ENCODE measurements at places on chromosomes 5 and 9.
A peak's percentile ranks its signal among the peaks of the same experiment; 100 is the strongest.

GRCh38 chr9:84493284-84493947 lies 152.9 kb upstream of the SLC28A3 start:
- H3K27me3 ChIP-seq = peaks cover 4% of the 10 kb centered on the region
- peaks cover 3% of the 10 kb centered on the region for H3K36me3 ChIP-seq
- no peak overlapping the region for H3K27ac ChIP-seq
- no peak for DNase-seq

DNA sequence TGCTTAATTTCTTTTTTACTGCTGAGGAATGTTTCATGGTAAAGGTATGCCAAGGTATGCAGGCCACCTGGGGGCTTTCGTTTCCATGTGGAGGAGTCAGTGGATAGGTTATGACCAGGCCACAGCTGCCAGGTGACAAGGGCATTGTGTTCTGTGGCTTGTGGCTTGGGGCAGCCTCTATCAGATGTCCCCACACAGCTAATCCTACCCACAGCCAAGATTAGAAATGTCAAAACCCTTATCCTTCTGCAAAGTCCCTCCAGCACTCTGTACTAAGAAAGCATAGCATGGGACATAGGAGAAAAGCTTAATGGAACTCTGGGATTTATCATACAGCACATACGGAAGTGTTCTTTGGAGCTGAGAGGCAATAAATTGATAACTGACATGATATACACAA lies 171.2 kb upstream of the S1PR3 start:
- no peak overlapping the region for H3K27ac ChIP-seq
- no peaks in the 10 kb centered on the region for H3K36me3 ChIP-seq
- no peaks in the 10 kb centered on the region for H3K27me3 ChIP-seq
- no peaks in the 10 kb centered on the region for H3K4me1 ChIP-seq

DNA sequence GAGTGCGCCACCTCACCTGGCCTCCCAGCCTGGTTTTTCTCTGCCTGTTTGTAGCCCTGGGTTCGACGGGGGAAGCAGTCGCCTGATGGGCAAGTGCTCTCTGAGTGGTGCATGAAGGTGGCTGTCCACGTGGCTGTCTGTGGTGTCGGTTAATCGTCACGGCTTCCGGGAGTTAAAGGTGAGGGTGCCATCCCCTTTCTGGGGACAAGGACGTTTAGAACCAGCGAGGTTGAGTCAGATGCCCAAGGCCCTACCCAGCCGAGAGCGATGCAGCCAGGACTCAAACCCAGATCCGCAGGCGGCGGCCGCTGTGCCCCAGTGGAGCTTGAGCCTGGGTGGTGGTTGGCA lies 47.7 kb downstream of the RXRA start:
- peaks cover 8% of the 10 kb centered on the region for H3K4me1 ChIP-seq
- H3K27me3 ChIP-seq = peaks cover 10% of the 10 kb centered on the region
- H3K4me3 ChIP-seq = no peak overlapping the region
- no peak overlapping the region for H3K27ac ChIP-seq

DNA sequence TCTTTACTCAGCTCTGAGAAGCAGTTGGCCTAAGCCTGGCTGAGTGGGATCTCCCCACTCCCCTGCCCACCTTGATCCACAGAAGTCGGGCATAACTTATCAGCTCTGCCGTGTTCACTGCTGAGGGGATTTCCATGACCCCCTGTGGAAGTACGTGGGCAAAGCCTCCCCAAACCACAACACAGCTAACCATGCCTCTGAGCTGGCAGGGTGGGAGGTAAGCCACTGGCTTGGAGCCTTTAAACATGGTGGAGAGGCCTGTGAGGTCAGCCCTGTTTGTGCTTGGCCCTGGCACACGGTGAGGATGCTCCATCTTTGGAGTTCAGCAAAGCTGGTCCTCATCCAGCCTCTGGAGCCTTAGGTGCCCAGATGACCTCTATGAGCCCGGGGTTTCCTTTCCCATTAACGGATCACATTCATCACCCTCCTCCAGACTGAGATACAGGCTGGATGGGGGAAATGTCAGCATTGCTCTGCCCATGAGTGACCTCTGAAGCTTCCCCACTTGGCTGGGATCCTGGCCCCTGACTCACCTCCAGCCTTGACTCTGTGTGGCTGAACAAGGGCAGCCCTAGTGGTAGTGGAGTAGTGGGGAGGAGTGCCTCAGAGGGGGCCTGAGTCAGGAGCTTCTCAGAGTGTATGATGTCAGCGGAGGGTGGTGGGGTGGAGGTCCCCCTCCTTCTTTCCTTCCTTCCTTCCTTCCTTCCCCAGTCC lies 6.2 kb downstream of the PDLIM4 start:
- DNase-seq = no peak
- peak overlapping the region; percentile 89 for H3K27ac ChIP-seq
- H3K4me3 ChIP-seq = no peak overlapping the region

- H3K27me3 ChIP-seq = no peaks in the 10 kb centered on the region
- no peak overlapping the region for H3K4me3 ChIP-seq
- H3K4me1 ChIP-seq = no peaks in the 10 kb centered on the region
Observed at GRCh38 chr5:118144540-118144939, 843.8 kb downstream of the DTWD2 start.

- peaks cover 9% of the 10 kb centered on the region for H3K27me3 ChIP-seq
- H3K4me3 ChIP-seq = no peak overlapping the region
- DNase-seq = no peak
Observed at GRCh38 chr9:99833735-99834134, 12.1 kb downstream of the NR4A3 start.

DNA sequence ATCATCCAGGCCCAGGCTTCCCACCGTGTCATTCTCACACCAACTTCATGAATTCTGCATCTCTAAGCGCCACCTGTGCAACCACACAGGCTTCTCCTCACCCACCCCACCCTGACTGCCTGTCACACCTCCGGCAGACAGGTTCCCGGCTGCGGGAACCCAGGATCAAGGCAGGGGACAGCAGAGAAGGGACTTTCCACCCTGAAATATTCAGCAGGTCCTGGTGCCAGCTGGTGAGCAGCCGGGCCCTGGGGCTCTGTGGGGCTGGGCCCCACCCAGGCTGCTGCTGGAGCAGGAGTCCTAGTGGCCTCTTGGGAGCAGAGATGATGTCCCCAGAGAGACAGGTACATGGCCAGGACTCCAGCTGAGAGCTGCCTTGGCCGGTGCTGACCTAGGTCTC lies 12.7 kb downstream of the ANXA6 start:
- DNase-seq = no peak
- peaks cover 31% of the 10 kb centered on the region for H3K36me3 ChIP-seq
- H3K27me3 ChIP-seq = peaks cover 10% of the 10 kb centered on the region
- H3K4me1 ChIP-seq = peaks cover 33% of the 10 kb centered on the region
- H3K27ac ChIP-seq = no peak overlapping the region

DNA sequence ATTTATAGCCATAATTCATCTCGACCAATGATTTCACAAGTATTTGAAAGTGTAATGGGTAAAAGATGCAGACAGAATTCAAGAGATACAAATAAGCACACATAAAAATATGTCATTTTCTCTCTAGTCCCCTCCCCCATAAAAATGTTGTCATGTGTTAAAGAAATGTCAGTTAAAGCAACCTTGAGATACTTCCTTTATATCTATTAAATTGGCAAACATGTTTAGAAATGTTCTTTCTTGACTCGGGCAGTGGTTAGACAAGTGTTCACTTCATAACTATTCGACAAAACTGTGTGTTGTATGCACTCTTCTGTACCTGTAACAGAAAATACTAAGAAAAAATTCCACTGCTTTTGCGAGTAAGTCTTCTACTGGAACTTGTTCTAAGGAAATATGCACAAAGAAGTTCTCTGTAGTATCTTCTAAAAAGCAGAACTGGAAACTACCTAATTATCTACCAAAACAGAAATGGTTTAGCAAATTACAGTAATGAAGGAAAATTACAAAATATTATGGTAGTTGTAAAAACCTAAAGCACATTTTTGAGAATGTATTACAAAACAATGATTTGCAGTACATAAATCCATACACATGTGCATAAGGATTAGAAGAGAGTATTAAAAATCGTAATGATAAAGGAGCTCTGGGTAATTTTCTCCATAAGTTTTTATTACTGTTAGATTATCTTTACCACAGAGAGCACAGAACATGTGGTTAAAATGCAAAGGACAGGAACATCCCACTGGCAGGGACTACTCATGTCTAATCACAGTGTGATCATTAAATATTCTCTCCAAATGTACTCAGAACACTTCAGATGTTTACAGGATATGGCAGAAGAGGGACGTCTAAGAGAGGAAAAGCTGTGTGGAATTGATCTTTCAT lies 35.9 kb downstream of the FBXW2 start:
- no peak overlapping the region for H3K27ac ChIP-seq
- no peaks in the 10 kb centered on the region for H3K4me1 ChIP-seq
- DNase-seq = no peak
- no peak overlapping the region for H3K4me3 ChIP-seq
- H3K36me3 ChIP-seq = peaks cover 3% of the 10 kb centered on the region

GRCh38 chr5:3119435-3119834 lies 368.0 kb upstream of the IRX2 start:
- H3K27ac ChIP-seq = no peak overlapping the region
- peaks cover 9% of the 10 kb centered on the region for H3K4me1 ChIP-seq
- no peak for DNase-seq
- peaks cover 3% of the 10 kb centered on the region for H3K36me3 ChIP-seq
- H3K4me3 ChIP-seq = no peak overlapping the region

GRCh38 chr9:28136113-28136512 lies 562.8 kb upstream of the C9orf72 start:
- H3K4me1 ChIP-seq = no peaks in the 10 kb centered on the region
- H3K36me3 ChIP-seq = no peaks in the 10 kb centered on the region
- no peaks in the 10 kb centered on the region for H3K27me3 ChIP-seq
- DNase-seq = no peak
- no peak overlapping the region for H3K4me3 ChIP-seq

- no peak for DNase-seq
- H3K27me3 ChIP-seq = peaks cover 20% of the 10 kb centered on the region
- H3K4me3 ChIP-seq = no peak overlapping the region
- no peak overlapping the region for H3K27ac ChIP-seq
Observed at GRCh38 chr9:129441852-129442251, 179.0 kb downstream of the C9orf50 start.

DNA sequence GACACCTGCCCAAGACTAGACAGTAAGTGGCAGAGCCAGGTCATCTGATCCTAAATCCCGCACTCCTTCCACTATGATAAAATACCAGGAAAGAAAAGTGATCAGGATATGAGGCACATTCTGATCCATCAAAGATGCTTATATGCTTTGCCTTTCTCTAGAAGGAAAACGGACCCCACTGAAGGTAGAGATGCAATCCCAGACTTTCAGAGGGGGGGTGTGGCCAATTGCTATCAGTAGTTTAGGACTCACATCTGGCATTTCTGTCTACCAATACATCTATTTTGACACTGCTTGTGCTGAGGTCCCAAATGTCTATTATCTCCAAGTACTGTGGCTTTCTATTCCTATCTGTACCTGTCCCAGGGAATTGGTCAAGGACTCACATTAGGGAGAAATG lies 1.7 kb downstream of the TRIM52 start:
- H3K27me3 ChIP-seq = no peaks in the 10 kb centered on the region
- no peak overlapping the region for H3K27ac ChIP-seq
- peaks cover 12% of the 10 kb centered on the region for H3K36me3 ChIP-seq
- peak overlapping the region; percentile 95 for H3K4me3 ChIP-seq
- peaks cover 22% of the 10 kb centered on the region for H3K4me1 ChIP-seq

GRCh38 chr5:66171349-66172344 lies 27.5 kb downstream of the SREK1 start:
- H3K4me1 ChIP-seq = peaks cover 7% of the 10 kb centered on the region
- H3K36me3 ChIP-seq = peaks cover 6% of the 10 kb centered on the region
- peak; percentile 24 for DNase-seq

GRCh38 chr5:146388386-146388785 lies 49.7 kb downstream of the POU4F3 start:
- H3K36me3 ChIP-seq = no peaks in the 10 kb centered on the region
- H3K4me3 ChIP-seq = no peak overlapping the region
- no peak for DNase-seq
- H3K27me3 ChIP-seq = no peaks in the 10 kb centered on the region

DNA sequence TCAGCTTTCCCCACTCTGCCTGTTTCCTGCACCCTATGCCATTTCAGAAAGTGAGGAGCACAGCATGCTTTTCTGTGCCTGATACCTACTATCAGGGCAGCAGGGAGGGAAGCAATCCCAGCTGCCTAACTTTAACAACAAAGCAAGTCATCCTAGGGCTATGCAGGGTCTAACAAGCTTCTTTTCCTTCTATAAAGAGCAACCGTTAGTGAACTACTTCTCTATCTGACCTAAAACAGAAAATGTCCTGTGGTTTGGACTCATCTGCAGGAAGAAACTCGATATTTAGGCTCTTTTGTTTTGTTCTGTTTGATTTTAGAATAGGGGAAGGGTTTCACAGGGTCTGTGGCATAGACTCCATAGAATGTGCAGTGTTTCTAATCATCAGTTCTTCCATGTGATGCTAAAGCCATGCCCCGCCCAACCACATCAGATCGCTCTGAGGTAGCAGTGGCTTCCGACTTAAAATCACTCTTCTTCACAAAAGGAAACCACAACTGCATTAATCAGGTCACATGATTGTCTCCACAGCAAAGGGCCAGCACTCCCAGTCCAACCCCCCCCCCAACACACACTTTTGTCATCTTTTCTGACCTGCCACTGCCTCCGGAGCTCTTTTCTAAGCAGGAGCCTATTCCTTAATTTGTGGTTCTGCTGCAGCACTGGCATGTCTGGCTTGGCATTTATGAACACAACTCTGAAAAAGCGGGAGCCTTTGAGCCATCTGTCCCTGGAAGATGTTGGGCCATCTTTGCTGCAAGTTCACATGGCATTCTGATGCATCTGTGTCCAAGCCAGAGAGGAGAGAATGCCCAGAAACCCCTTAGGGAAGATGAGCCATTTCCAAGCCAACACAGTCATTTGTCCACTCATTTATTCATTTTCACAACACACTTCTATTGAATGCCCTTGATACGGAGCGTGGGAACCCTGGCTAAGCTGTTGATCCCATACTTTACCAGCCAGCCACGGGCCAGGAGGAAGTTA lies 71.6 kb downstream of the CFAP90 start:
- DNase-seq = no peak
- no peak overlapping the region for H3K4me3 ChIP-seq
- no peak overlapping the region for H3K27ac ChIP-seq
- no peaks in the 10 kb centered on the region for H3K36me3 ChIP-seq
- peaks cover 3% of the 10 kb centered on the region for H3K27me3 ChIP-seq

GRCh38 chr9:113964495-113965170 lies 88.5 kb downstream of the ZNF618 start:
- no peaks in the 10 kb centered on the region for H3K4me1 ChIP-seq
- H3K27ac ChIP-seq = no peak overlapping the region
- H3K4me3 ChIP-seq = no peak overlapping the region
- no peak for DNase-seq

- no peak for DNase-seq
- no peak overlapping the region for H3K27ac ChIP-seq
- peaks cover 5% of the 10 kb centered on the region for H3K27me3 ChIP-seq
- H3K36me3 ChIP-seq = peaks cover 2% of the 10 kb centered on the region
- no peak overlapping the region for H3K4me3 ChIP-seq
Observed at GRCh38 chr9:88060746-88061145, 77.5 kb downstream of the SPATA31C2 start.

- H3K27me3 ChIP-seq = peaks cover 6% of the 10 kb centered on the region
- H3K36me3 ChIP-seq = no peaks in the 10 kb centered on the region
- H3K27ac ChIP-seq = no peak overlapping the region
- no peak overlapping the region for H3K4me3 ChIP-seq
- no peak for DNase-seq
- peaks cover 2% of the 10 kb centered on the region for H3K4me1 ChIP-seq
Observed at GRCh38 chr5:150582241-150583109, 58.0 kb upstream of the SYNPO start.
